Central memory CD4-positive, alpha-beta T cell (primary cell): ENCODE measurements at places on chromosomes 13 and 19.

DNA sequence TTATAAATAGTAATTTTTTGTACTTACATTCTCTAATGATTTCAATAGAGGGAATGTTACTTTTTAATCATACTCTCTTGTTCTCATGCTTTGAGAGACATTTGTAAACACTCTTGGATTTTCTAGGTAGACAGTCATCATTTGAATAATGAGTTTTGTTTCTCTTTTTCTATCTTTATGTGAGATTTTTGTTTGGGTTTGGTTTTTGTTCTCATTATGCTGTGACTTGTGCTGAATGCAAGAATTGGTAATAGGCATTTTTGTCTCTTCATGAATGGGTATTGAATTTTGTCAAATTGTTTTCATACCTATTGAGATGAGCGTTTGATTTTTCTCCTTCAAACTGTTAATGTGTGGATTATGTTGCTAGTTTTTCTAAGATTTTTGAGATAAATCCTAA is 56.8 kb upstream of the GPR183 start:
- no peak for DNase-seq

DNA sequence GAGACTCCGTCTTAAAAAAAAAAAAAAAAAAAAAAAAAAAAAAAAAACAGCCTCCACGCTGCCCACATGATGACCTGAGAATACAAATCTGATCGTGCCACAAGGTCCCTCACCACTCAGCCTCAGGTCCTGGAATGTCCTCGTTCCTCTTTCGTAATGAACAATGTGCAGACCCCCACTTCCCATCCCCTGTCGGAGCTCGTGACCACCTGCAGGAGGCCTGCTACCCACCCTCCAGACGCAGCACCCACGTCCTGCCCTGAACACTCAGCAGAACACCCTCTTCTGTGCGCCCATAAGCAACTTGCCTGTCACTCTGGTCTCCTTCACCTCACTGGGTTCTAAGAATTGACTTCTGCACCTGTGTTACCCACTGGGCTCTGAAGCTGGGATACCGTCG is 166.4 kb downstream of the KATNAL1 start:
- no peak for DNase-seq

- DNase-seq, result no peak
Observed at GRCh38 chr19:28990522-28990921, 222.4 kb downstream of the UQCRFS1 start.

GRCh38 chr19:18044825-18045304 is 36.9 kb downstream of the ARRDC2 start:
- DNase-seq, result peak; percentile 80

GRCh38 chr13:20559659-20560356 is 7.1 kb upstream of the IFT88 start:
- no peak for DNase-seq

DNA sequence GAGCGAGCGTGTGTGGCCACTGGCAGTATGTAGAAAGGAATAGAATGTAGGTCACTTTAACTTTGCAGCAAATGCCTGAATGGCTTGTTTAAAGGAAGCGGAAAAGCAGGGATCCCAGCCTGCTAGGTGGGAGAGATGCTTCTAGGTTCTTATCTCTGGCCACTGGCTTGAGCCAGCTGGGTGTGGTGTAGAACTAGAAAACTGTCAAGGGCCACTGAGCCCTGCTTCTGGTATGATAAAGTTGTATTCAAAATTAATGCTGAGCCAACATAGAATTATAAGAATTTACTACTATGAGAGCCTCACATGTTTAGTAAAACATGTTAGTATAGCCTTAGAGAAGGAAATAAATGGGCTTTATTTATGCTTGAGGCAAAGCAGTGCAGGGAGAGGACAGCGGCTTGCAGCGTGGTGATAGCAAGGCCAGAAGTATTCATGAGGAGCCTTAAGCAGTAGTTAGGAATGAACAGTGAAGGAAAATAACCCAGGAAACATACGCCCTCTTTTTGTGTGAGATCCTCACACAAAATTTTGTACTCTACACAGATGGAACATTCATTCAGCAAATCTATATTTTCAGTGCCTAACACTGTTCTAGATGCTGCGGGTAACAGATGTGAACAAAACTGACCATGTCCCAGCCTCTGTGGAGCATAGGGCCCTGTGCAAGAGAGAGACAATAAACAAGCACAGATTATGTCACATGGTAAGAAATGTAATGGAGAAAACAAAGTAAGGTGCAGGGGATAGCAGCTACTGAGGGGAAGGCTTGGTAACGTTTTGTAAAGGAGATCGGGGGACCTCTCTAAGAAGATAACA is 863.2 kb downstream of the DIAPH3 start:
- DNase-seq, result no peak

DNA sequence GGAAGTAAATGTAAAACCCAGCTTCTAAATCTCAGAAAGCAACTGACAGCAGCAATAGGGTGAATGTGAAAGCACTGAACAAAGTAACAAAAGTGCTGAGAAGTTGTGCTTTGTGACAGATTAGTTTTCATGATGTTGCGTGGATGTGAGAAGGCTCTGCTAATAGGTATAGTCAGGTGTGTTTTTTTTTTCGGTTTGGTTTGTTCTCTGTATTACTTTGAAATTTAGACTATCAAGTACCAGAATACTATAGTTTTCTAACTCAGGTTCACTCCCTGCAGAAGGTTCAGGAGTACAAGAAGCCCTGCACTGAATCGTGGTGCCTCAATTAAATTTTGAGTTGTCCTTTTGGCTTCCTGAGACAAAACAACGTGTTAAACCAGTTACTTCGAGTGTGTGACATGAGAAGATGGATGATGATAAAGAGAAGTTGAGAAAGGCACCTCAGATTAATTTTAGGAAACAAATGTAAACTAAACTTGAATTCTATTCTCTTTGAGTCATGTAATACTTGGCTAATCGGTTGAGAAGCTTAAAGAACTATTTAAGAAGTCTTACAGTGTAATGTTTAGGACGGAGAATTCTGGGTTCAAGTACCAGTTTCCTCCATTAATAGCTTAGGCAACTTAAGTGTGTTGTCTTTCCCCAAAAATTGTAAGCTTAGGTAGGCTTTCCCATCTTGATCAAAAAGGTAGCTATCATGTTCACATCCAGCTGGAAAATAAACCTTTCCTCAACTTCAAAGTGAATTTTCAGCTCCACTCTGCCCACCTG is 10.3 kb downstream of the MIR17HG start:
- DNase-seq, result no peak

DNA sequence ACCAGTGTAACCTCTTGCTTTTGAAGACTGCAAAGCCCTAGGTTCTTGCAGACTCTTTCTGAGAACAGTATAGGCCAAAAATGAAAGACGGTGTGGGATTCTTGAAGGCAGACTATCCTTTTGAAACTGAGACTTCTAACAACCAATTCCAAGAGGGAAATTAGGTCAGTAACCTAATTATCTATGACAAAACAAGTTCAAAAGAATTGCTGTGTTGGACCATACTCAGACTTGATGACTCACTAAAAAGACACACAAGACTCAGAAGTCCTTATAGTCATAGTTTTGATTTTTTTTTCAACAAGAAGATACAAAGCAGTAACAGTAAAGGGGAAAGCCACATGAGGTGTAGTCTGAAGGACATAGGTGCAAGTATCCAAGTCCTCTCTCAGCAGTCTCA is 624.0 kb upstream of the GPC6 start:
- no peak for DNase-seq

DNA sequence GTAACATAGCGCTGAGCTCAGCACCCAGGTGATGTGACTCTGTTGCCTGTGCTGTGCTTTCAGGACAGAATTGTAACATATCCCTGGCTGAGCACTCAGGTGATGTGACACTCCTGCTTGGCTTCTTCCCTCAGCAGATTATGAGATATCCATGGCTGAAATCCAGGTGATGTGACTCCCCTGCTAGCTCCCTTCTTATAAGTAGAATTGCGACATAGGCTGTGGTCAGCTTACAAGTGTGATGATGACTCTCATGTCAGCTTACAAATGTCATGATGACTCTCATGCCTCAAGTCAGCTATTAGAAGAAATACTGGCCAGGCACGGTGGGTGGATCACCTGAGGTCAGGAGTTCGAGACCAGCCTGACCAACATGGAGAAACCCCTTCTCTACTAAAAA is 14.3 kb upstream of the ZNF429 start:
- DNase-seq, result no peak

GRCh38 chr19:18280247-18281081 is 958 bp downstream of the JUND start:
- DNase-seq, result peak; percentile 84

GRCh38 chr19:23769691-23770468 is 11.2 kb upstream of the ZNF681 start:
- DNase-seq, result no peak

GRCh38 chr13:27008733-27009132 is 162.9 kb downstream of the USP12 start:
- no peak for DNase-seq

- peak; percentile 42 for DNase-seq
Observed at GRCh38 chr13:98571955-98572662, 4.8 kb downstream of the STK24 start.

GRCh38 chr13:114062754-114063153 is 69.7 kb downstream of the RASA3 start:
- DNase-seq, result no peak

- no peak for DNase-seq
Observed at GRCh38 chr13:105083992-105084391, 1451.5 kb downstream of the EFNB2 start.

DNA sequence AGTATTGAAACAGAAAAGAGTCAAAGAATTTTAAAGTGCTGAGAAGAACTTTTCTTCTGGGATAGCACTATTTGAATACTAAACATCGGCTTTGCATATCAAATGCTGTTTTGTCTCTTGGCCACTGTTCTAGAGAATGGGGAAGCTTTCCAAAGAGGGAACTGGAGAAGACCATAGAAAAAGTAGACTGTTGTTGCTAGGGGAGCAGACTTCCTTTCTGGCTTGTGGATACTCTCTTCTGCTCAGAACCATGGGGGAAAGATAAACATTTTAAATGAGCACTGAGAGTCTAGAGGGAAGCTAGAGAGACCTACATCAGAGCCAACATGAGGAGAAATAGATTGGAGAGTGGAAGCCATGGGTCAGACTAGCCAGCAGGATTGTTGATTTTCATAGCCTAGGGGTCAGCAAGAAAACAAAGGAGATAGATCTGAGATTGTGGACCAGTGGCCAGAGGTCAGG is 315.7 kb downstream of the KCTD12 start:
- DNase-seq, result no peak

DNA sequence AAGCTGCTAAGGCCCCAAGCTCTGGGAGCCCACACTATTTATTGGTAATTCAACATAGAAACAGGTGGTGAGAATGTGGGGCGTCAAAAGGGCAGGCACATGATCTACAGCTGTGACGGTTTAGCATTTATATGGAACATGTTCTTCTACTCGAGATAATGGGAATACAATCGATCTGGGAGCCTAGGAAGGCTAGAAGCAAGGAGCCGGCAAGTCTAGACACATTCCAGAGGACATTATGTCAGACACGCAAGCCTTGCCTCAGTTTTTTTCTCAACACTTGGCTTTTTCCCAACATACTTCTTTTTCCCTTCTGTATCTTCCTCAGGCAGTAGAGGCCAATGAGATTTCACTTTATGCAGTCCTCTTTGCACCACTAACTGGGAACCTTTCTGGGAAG is 315.7 kb upstream of the SLITRK5 start:
- DNase-seq, result no peak

GRCh38 chr19:56144376-56144775 is 3.3 kb downstream of the ZNF444 start:
- no peak for DNase-seq

GRCh38 chr19:47445937-47446402 is 25.7 kb downstream of the SLC8A2 start:
- DNase-seq, result peak; percentile 59

GRCh38 chr13:57045826-57046546 is 94.7 kb upstream of the PRR20A start:
- no peak for DNase-seq

GRCh38 chr13:100648354-100648753 is 26.2 kb downstream of the TMTC4 start:
- no peak for DNase-seq

DNA sequence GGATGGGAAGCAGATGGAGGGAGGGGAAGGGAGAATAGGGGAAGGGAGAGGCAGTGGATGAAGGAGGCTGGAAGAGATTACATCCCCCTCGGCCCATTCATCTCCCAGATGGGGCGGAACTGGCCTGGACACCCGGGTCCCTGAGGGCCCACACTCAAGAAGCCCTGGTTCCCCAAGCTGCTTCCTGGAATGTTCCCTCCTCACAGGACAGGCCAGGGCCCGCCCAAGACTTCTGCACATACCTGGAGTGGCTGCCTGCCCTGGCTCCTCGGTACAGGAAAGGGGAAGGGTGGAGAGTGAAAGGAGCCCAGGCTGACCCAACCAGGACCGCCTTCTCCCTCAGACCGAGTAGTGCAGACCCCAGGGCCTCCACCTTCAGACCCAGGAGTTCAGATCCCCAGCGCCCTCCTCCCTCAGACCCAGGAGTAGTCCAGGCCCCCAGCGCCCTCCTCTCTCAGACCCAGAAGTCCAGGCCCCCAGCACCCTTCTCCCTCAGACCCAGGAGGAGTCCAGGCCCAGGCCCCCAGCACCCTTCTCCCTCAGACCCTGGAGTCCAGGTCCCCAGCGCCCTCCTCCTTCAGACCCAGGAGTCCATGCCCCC is 489 bp downstream of the NTF4 start:
- DNase-seq, result no peak

- no peak for DNase-seq
Observed at GRCh38 chr19:50490991-50491472, 14.4 kb upstream of the GARIN5A start.

- DNase-seq, result peak; percentile 55
Observed at GRCh38 chr13:76885203-76886004, 801 bp downstream of the KCTD12 start.

DNA sequence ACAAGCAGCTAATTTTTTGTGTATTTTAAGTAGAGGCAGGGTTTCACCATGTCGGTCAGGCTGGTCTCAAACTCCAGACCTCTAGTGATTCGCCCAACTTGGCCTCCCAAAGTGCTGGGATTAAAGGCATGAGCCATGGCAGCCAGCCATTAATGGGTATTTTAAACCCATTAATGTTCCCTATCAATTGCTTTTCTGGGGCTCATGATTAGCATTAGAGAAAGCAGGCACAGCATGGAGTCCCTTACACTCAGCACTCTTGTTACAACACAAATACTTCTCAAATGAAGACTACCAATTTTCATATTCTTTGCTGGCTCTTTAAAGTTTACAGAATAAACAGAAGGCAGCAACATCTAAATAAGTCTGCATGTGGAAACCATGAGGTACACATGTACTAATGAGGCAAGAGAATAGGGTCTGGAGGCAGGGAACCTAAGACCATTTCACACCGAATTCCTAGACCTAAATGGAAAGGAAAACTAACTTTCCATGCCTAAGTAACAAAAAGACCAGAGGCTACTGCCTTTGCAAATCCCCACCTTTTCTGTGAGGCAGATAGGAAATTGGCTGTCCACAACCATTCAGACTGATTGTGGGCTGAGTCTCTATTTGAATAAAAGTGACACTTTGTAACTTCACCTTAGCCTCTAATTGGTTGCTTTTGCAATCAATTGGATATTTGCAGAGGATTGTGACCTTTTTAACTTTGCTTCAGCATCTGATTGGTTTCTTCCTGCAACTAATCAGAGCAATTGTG is 21.2 kb downstream of the ZNF675 start:
- DNase-seq, result no peak

GRCh38 chr19:662207-662961 is 630 bp downstream of the RNF126 start:
- DNase-seq, result peak; percentile 72
